ENCODE measurements at places on chromosomes 1 and 21.

DNA sequence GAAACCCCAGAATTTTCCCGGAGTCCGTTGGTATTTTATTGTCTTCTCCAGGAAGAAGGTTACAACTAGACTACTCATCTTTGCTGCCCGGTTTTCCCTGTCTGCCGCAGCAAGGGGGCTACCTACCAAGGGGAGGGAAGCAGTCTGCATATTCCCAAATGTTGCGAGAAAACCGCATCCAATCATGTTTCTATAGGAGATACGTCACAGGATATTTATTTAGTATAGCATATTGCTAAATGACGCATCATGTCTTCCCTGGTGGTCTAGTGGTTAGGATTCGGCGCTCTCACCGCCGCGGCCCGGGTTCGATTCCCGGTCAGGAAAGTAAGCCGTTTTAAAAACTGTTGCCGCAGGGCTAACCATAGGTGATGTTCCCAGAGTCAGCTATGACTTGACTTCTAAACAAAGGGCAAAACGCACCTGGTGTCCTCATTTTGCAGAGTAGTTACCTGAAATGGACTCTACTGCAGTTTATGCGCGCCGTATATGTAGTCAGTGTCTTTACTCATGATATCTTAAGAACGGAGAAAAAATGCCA lies 15.2 kb upstream of the ZNF692 start:
- DNase-seq = peak; percentile 92

DNA sequence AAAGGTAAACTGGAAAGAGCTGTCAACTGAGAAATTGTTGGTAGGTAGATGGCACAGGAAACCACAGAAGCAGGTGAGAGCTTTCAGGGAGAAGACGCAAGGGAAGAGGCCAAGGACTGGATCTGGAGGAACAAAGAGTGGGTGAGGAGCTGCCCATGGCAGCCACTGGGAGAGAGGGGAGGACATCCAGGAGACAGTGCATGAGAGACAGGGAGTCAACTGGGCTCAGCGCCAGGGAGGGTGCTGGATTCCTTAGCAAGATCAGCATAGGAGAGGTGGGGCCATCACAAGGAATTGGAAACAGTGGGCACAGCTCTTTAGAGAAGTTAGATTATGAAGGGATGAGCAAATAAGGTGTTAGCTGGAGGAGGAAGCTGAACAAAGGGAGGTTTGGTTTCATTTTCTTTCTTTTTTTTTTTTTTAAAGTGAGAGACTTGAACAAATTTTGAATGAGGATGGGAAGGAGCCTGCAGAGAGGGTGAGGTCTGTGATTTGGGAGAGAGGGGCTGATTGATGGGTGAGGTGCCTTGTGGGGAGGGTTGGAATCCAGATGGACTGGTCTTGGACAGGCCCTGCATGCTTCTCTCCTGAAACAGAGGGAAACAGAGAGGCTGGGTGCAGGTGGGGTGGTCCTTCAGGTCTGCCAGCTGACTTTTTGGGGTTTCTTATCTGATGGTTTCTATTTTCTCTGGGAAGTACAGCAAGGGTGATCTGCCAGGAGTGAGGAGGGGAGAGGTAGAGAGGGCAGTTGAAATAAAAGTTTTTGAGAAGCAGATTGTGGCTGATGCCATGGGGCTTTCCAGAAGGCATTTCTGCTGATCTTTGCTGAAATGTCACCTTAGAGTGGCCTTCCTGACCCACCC lies 5.4 kb downstream of the CYP4B1 start:
- no peak for DNase-seq

- peak; percentile 32 for DNase-seq
Measured at GRCh38 chr21:42493109-42494060, 2.6 kb downstream of the RSPH1 start.

DNA sequence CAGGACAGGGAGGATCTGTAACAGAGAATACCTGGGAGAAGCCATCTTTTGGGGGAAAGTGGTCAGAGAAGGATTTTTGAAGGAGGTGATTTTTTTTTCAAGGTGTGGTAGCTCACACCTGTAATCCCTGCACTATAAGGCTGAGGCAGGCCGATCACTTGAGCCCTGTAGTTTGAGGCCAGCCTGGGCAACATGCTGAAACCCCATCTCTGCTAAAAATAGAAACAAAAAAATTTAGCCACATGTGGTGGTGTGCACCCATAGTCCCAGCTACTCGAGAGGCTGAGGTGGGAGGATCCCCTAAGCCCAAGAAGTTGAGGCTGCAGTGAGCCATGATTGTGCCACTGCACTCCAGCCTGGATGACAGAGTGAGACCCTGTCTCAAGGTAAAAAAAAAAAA lies 67.4 kb upstream of the ARTN start:
- DNase-seq = no peak

DNA sequence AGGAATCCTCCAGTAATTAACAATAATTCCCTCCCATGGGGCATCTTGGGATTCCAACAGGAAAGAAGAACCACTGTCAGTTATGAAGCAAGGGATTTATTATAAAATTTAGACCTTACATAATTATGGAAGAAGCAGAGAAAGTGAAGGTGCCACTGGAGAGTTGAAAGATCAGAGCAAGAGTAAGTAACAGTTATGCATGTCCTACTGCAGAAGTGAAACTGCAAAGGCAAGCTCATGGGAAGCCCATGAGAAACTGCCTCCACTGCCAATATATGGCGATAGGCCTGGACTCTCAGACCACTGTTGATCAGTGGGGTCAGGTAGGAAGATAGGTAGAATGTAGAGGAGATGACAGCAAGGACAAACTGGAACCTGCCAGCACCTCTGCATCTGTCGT lies 123.6 kb upstream of the ZNF648 start:
- no peak for DNase-seq

- no peak for DNase-seq
Measured at GRCh38 chr1:24120965-24121364, 9.0 kb upstream of the MYOM3 start.

GRCh38 chr1:17692645-17693044 lies 62.5 kb upstream of the ACTL8 start:
- no peak for DNase-seq

DNA sequence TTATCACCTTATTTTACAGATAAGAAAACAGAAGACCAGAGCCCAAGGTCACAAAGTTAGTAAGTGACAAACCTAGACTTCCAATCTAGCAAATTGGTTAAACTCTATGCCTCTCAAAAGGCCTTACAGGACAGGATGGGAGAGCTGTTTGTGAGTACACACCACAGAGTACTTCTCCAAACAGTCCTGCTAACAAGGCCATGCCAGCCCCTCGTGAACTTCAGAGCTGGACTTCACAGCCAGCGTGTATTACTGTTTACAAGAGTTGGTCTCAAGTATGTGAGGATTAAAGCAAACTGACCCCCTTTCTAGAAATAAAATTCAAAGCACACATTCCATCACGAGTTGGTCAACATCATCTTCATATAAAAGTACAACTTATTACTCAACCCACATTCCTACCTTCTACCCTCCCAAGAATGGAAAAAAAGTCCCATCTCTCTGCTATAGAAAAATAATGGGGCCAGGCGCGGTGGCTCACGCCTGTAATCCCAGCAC lies 19.8 kb upstream of the UBR4 start:
- no peak for DNase-seq

GRCh38 chr1:78075621-78076020 lies 29.9 kb downstream of the GIPC2 start:
- DNase-seq = no peak

GRCh38 chr1:160830321-160831153 lies 32.1 kb downstream of the CD244 start:
- peak; percentile 90 for DNase-seq

- DNase-seq = no peak
Measured at GRCh38 chr21:44687671-44688070, 5.7 kb upstream of the KRTAP12-1 start.

GRCh38 chr1:29523576-29523975 lies 287.3 kb downstream of the PTPRU start:
- DNase-seq = no peak

- DNase-seq = no peak
Measured at GRCh38 chr1:19342894-19343616, 30.9 kb downstream of the SLC66A1 start.

DNA sequence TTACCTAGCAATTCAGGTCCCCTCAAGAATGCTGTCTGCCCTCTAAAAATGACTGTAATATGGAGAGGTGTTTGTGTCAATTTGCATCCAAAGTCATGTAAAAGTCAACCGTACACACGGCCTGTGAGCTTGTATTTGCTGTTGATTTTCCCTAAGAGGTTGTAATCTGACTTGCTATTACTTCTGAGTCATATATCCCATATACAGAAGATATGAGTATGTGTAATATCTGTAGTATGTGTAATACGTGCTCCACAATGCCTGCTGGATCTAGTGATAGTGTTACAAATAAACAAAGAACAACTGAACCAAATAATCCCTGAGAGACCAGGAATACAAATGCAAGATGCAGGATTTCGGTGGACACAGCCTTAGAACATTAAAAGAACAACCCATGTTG lies 1.4 kb upstream of the KCNJ6 start:
- DNase-seq = no peak

All from mesendoderm (in vitro differentiated cells).